ENCODE measurements at places on chromosomes 11 and 22.

GRCh38 chr22:45893516-45893915 lies 83.4 kb downstream of the WNT7B start:
- no peak for DNase-seq

- DNase-seq = no peak
Observed at GRCh38 chr11:115168229-115168671, 336.0 kb downstream of the CADM1 start.

DNA sequence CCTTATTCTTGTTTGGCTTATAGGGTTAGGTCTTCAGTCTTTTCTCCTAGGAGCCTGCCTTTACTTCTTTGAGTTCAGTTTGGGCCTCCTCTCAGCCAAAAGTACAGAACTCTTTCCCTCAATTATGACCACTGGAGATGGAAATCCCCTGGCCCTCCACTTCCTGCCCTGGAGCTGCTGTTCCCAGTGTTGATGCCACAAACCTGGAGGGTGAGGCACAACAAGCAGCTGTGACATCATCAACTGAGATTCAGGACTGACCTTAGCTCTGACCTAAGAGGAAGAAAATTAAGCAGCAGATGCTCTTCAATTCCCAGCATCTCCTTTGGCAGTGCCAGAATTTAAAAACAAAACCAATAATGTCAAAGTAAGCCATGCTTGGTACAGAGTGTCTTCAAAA lies 3.0 kb downstream of the ABTB2 start:
- DNase-seq = no peak

DNA sequence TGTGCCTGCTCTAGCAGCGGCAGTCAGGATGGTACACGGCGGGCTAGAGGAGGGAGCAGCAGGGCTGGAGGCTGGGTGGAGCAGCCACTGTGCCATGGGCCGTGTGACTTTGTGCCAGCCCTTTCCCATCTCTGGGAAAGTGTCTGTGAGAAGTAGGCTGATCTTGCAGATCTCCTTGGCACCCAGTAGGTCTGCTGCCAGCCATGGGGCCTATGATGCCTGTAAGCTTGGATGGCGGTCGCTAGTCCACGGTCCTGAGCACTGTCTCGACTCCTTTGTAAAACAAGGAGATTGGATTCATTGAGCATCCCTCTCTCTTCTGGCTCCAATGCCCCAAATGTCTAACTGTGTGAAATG lies 22.6 kb downstream of the AMPD3 start:
- DNase-seq = no peak

GRCh38 chr11:123301696-123302400 lies 106.8 kb upstream of the CLMP start:
- no peak for DNase-seq

DNA sequence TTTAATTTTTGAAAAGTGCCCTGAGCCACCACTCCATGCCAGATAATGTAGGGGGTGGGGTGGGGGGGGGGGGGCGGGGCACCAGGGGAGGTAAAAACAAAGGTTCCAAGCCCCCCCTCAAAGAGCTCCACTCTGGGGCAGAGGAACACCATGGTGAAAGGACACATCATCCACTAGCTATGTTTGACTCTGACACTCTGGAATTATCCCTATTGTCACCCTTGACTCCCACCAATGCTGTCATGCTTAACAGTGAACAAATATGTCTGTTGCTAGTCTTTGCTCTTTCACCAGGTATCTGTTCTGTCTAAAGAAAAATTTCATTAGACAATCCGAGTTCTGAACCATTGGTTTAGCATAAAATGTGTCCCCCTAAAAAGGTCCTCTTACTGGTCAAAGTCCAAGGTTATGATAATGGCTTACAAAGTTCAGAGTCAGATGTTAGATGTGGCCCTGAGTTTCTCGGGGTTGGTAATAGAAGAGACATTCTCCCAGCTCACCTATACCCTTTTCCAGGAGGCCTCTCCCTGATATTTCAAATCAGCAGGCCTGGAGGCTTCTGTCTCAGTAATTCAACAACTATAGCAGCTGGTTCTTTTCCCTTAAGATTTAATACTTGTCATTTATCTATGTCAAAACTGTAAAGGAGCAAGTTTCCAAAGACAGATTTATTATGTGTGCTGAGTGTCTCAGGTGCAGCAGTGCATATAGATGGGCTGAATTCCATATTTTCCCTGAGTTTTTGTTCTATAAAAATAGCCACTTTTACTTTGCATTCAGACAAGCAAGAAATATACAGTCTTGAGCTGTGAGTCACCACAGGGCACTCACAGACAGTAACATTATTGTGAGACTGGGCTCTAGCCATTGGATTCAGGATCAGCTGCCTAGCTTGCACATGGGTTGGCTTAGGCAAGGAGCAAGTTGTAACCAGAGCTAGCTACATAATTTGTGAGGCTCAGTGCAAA lies 174.1 kb downstream of the CSNK2A3 start:
- DNase-seq = no peak

DNA sequence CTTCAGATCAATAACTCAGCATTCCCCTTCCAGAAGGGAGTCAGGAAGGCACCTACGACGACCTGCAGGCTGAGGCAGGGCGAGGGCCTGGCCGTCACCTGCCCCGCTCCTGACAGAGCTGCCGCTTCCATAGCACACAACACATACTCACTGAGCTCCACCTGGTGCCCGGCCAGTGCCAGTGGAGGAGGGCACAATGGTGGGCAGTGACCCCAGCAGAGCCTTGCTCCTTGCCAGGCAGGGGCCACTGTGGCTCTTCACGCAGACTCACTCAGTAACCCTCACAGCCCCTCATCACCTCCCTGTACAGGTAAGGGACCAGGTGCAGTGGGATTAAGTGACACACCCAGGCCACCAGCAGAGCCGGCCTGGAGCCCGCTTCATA lies 24.6 kb downstream of the LRFN4 start:
- DNase-seq = no peak

Data from NCI-H187 treated with DMSO at 0.1 percent for 48 hours (cell line).